Esophagus muscularis mucosa (tissue), 4 donors: ENCODE measurements at places on chromosomes 16 and 17. TPM values are rescaled to one million over a fixed set of nuclear protein-coding genes. Genes with fewer than 3 reads are reported as not detected.

Gene BRIP1
- total RNA-seq, result 0.13 TPM

Gene NACA2
- not detected for total RNA-seq

Gene MT4
- total RNA-seq, result not detected

Gene SP2
- 16.0 TPM for total RNA-seq

Gene GALR2
- not detected for total RNA-seq

Gene ABCA9
- 25.3 TPM for total RNA-seq

Gene CSHL1
- not detected for total RNA-seq

Gene TMED6
- not detected for total RNA-seq

Gene PRSS33
- total RNA-seq, result not detected

Gene IRF8
- 11.1 TPM for total RNA-seq

Gene OTOP3
- total RNA-seq, result not detected

Gene CD7
- not detected for total RNA-seq

Gene IGFALS
- not detected for total RNA-seq

Gene TP53TG3C
- not detected for total RNA-seq

Gene SLC6A4
- 0.11 TPM for total RNA-seq

Gene IL21R
- not detected for total RNA-seq

Gene TAT
- total RNA-seq, result not detected

Gene TMIGD1
- total RNA-seq, result 0.29 TPM

Gene WFIKKN2
- 0.71 TPM for total RNA-seq

Gene ADORA2B
- 0.33 TPM for total RNA-seq

Gene DNASE1L2
- 0.83 TPM for total RNA-seq

Gene KRTAP4-7
- total RNA-seq, result not detected
